ENCODE measurements at places on chromosomes 4 and X. TPM values are rescaled to one million over a fixed set of nuclear protein-coding genes. Genes with fewer than 3 reads are reported as not detected.

SHOX gene
- not detected for total RNA-seq

CXXC4 gene
- not detected for total RNA-seq

HSD17B13 gene
- total RNA-seq: not detected

POLA1 gene
- total RNA-seq: 10.6 TPM

ASB5 gene
- not detected for total RNA-seq

EDA gene
- 0.42 TPM for total RNA-seq

DSPP gene
- not detected for total RNA-seq

CPZ gene
- total RNA-seq: 0.17 TPM

PF4V1 gene
- total RNA-seq: not detected

AP1AR gene
- 9.8 TPM for total RNA-seq

RAB9B gene
- not detected for total RNA-seq

RBM46 gene
- total RNA-seq: not detected

CT83 gene
- total RNA-seq: not detected

NEXMIF gene
- 0.12 TPM for total RNA-seq

NAP1L5 gene
- total RNA-seq: 1.8 TPM

CD99L2 gene
- total RNA-seq: 55.5 TPM

TMSB15B gene
- total RNA-seq: 6.0 TPM

LIMCH1 gene
- 34.0 TPM for total RNA-seq

ZXDA gene
- 1.8 TPM for total RNA-seq

FGG gene
- total RNA-seq: 9.9 TPM

RGS12 gene
- total RNA-seq: 12.4 TPM

TMPRSS11B gene
- not detected for total RNA-seq

ARAP2 gene
- total RNA-seq: 0.64 TPM

MID2 gene
- 6.4 TPM for total RNA-seq

CAPN6 gene
- total RNA-seq: not detected

KIT gene
- not detected for total RNA-seq

RPS6KA3 gene
- 42.7 TPM for total RNA-seq

S100P gene
- total RNA-seq: 54.2 TPM

GPC3 gene
- total RNA-seq: not detected

TEX11 gene
- not detected for total RNA-seq

RNF150 gene
- total RNA-seq: 0.20 TPM

TLR3 gene
- total RNA-seq: 0.38 TPM

CLTRN gene
- total RNA-seq: 0.82 TPM

SUPT20HL2 gene
- total RNA-seq: not detected

MAGEA12 gene
- 0.15 TPM for total RNA-seq

PABPC5 gene
- total RNA-seq: not detected

CPLX1 gene
- total RNA-seq: 0.64 TPM

STS gene
- 2.2 TPM for total RNA-seq

ERAS gene
- total RNA-seq: not detected

STOX2 gene
- total RNA-seq: 2.1 TPM

ZNF330 gene
- 32.2 TPM for total RNA-seq

TRPC5OS gene
- total RNA-seq: not detected

NUP62CL gene
- total RNA-seq: 16.8 TPM

PRSS12 gene
- total RNA-seq: 0.20 TPM

CNKSR2 gene
- 1.8 TPM for total RNA-seq

PRDM8 gene
- total RNA-seq: 0.12 TPM
